Testis (tissue), 5 donors: ENCODE measurements at places on chromosomes 13 and 19. TPM values are rescaled to one million over a fixed set of nuclear protein-coding genes. Genes with fewer than 3 reads are reported as not detected.

The PSG5 gene
- not detected for total RNA-seq

The SYCN gene
- 98.0 TPM for total RNA-seq

GRCh38 chr19:50230379-50231351 lies 27.2 kb downstream of the MYH14 start:
- peak; percentile 30 for DNase-seq

GRCh38 chr13:73169971-73170370 lies 111.2 kb downstream of the KLF5 start:
- no peak for DNase-seq

- DNase-seq: no peak
Measured at GRCh38 chr19:39335168-39335548, 685 bp downstream of the GMFG start.
